Stimulated activated CD8-positive, alpha-beta memory T cell treated with anti-CD3 and anti-CD28 coated beads, Interleukin-2, amount 100 ng/mL, for 1 hour (primary cell): ENCODE measurements at places on chromosomes 6 and 20.

DNA sequence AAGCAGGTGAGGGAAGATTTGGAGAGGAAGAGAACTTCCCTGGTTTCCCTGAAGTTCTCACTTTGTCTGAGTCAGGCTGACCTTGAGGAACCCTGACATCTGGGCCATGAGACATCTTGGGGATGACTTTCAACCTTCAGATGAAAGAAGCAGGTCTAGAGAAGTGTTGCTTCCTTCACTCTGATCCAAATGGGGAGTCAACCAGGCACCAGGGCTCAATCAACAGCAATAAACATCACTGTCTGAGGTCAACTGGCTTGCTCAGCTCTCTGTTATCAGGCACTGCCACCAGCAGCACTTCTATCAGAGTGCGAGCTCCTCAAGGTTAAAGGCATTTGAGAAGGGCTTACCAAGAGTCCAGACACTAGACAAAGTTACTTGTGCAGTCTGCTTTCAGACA, 6.3 kb downstream of the ACOT8 start:
- DNase-seq, result no peak

DNA sequence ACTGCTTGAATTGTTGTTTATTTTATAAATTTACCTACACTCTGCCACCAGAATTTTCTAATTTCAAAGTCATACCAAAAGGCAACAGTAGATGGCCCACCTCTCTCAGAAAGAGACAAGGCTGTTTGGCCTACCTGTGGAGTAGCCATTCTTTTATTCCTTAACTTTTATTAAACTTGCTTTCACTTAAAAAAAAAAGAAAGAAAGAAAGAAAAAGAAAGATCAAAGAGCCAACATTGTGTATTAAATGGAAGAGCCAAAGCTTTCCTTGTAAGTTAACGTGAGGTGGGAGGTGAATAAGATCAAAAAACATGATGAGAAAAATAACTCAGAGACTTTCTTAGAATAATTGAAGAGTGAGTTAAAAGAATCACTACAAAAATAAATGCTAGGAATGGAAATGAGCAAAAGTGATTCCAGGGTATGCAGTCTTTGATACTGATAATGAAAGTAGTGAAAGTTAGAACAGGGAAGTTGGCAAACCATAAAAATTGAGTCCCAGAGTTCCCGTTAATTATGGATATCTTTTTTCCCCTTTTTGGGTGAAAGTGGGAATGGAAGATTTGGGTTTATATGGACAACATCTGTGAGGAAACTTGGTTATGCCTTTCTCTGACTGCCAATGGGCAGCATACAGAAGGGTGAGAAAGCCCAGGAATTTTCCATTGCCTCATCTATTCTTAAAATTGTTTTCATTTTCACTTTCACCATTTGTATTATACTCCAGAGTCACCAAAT, 35.9 kb upstream of the MYB start:
- no peak for DNase-seq

GRCh38 chr6:13485923-13486562, 1.4 kb downstream of the GFOD1 start:
- no peak for DNase-seq

DNA sequence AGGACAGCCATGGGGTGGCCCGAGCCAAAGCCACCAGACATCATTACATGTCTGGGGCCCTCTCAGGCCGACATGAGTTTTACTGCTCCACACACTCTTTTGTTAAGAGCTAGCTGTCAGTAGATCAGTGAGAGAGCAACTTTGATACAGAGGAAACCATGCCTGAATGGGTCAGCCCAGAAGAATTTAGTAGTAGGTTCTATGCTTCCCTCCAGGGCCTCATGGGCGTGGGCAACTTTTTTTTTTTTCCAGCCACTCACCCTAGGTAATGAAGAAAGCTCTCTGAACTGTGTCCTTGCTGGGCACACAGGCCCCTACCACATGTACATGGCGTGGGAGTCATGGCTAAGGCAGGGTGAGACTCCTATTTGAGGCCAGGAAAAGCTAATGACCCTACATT, 38.8 kb downstream of the HLA-F start:
- DNase-seq, result no peak

DNA sequence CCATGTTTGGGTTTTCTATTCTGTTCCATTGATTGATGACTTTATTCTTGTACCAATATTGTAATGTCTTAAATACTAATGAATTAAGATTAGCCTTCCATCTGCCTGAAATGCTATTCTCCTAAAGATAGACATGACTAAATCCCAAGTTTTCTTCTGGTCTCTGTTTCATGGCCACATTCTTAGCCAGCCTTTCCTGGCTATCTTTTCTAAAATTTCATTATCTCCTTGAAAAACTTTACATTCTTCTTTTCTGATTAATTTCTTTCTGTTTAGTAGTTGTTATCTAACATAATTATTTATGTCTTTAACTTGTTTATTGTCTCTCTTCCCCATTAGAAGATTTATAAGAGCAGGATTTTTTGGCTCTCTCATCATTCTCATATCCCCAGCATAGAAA, 4.4 kb upstream of the PRIM2 start:
- no peak for DNase-seq

- DNase-seq, result no peak
Measured at GRCh38 chr6:27043244-27043643, 204.3 kb upstream of the PRSS16 start.

DNA sequence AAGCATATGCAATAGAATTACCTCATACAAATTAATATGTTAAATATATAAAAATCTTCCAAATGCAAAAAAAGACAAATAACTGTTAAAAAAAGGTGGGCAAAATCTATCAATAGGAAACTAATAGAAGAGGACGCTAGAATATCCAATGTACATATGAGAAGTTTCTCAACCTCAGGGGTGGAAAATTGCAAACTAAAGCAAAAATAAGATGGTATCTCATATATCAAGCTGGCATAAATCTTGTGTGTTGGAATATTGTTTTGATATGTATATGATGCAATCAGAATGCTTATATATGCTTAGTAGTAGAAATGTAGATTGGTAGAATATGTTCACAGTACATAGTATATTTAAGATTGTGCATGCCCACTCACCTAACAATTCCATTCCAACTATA, 395.0 kb upstream of the OPRM1 start:
- no peak for DNase-seq

GRCh38 chr6:6469074-6469473, 119.4 kb upstream of the LY86 start:
- no peak for DNase-seq

GRCh38 chr6:87630746-87631145, 40.8 kb downstream of the ORC3 start:
- no peak for DNase-seq

- DNase-seq, result no peak
Measured at GRCh38 chr6:146240322-146240721, 211.5 kb downstream of the GRM1 start.

- DNase-seq, result no peak
Measured at GRCh38 chr6:35161776-35162607, 20.9 kb upstream of the TCP11 start.

GRCh38 chr6:108961985-108962384, 113.8 kb downstream of the ARMC2 start:
- DNase-seq, result no peak

- DNase-seq, result no peak
Measured at GRCh38 chr6:146367061-146367460, 176.6 kb upstream of the RAB32 start.

- peak; percentile 39 for DNase-seq
Measured at GRCh38 chr20:675453-676314, at the start of gene SCRT2. Gene SCRT2, minus strand, starts transcription at chr20:675802. Its CDS starts 201 bp downstream, at chr20:675601.

DNA sequence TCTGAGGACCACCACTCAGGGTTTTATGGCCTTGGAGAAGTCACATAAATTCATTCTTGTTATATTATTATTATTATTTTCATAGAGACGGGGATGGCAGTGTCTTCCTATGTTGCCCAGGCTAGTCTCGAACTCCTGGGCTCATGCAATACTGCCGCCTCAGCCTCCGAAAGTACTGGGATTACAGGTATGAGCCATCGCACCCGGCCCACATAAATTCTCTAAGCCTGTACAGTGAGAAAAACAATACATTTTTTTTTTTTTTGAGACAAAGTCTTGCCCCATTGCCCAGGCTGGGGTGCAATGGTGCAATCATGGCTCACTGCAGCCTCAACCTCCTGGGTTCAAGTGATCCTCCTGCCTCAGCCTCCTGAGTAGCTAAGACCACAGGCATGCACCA, 753 bp upstream of the FASTKD5 start:
- DNase-seq, result no peak

DNA sequence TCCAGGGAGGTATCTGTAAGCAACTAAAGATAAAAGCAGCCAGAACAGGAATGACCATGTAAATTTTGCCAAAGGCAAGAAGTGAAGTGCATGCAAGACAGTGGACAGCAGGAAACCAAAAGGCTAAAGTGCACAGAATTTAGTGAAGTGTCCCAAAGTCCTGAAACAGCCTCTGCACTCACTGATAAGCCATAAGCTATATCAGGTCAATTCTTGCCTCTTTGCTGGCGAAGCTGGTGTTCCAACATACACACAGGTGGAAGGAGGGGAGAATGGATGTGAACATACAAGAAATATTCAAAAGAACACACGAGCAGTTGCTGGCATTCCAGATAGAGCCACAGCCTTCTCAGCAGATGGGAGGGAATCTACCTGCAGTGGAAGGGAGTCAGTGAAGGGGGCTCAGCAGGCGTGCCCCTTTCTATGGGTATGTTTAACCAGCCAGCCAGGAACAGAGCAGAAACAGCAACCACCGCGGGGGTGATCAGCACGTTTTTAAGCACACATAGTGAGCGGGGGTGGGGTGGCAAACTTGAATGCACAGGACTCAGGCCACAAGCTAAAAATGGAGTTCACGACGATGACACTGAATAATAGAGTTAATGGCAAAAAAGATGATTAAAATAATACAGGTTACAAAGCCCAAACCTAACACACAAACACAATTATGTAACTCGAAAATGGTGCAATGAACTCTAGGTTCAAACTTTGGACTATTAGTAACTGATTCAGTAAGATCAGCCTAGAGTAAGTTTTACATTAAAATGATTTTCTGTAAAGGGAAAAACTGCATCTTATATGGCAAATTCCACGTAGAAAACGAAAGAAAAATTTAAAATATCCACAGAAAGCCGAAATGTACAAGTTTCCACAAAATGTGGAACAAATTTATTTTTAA, 1.2 kb downstream of the ECI2 start:
- DNase-seq, result no peak

DNA sequence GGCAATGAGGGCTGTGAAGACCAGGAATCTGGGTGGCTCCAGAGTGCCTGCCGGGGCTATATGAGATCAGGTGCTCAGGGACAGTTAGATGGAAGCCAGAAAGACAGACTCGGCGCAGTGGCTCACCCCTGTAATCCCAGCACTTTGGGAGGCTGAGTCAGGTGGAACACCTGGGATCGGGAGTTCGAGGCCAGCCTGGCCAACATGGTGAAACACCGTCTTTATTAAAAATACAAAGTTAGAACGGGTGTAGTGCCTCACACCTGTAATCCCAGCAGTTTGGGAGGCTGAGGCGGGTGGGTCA, 43.4 kb downstream of the BCAS4 start:
- DNase-seq, result no peak

- no peak for DNase-seq
Measured at GRCh38 chr20:24765316-24766142, 183.5 kb upstream of the CST7 start.

DNA sequence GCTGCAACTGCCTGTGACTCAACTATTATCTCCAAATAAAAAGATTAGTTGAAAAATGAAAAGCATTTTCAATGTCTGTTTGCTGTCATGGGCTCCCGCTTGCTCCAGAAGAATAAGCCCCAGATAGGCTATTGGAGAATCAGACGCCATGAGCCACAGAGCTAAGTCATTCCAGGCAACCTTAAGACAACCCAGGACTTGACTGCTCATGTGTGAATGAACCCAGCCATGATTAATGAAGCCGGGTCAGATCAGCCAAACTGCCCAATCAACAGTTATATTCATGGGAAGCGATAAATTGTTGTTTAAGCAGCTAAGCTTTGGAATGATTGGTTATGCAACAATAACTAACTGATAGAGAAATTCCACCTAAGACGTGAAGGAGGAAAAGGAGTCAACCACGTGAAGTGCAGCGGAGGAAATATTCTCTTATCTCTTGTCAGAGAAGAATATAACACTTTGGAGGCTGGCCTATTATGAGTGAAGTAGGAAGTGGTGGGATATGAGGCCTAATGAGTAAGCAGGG, 64.2 kb downstream of the DOK5 start:
- DNase-seq, result no peak

GRCh38 chr20:31695849-31696804, 26.5 kb downstream of the BCL2L1 start:
- DNase-seq, result no peak

- no peak for DNase-seq
Measured at GRCh38 chr6:2197177-2197671, 48.2 kb downstream of the GMDS start.

DNA sequence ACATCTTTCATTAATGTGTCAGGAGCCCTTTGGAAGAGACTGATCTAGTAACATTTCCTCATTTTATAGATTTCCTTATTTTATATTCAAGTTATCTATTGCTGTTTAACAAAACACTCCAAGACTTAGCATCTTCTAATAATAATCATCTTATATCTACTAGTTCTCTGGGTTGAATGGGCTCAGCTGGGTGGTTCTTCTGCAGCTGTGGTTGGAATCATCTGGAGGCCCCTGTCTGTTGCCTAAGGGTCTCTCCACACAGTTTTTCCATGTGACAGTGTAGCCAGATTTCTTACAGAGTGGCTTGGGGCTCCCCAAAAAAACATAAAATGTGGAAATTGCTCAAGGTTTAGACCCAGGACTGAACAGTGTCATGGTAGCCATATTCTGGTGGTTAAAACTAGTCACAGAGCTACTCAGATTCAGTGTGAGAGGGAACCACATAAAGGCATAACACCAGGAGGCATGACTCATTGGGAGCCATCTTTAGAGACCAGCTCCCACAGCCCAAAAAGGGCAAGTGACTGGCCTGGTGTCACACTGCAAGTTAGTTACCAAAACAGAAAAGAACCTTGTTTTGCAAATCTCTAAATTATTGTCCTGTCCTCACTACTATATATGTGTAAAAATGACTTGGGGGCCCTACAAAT, 11.5 kb downstream of the SLC2A10 start:
- DNase-seq, result no peak

- no peak for DNase-seq
Measured at GRCh38 chr20:11248687-11249638, 575.2 kb upstream of the JAG1 start.

GRCh38 chr6:43924222-43924702, 154.3 kb downstream of the VEGFA start:
- DNase-seq, result peak; percentile 31

GRCh38 chr6:147167576-147168461, 36.4 kb upstream of the STXBP5 start:
- DNase-seq, result no peak

- DNase-seq, result no peak
Measured at GRCh38 chr20:31751126-31751525, 12.0 kb downstream of the TPX2 start.
